WTC11 (cell line): ENCODE measurements at places on chromosomes 3 and 15. TPM values are rescaled to one million over a fixed set of nuclear protein-coding genes. Genes with fewer than 3 reads are reported as not detected.

Gene DYNC1LI1
- 38.9 to 43.6 TPM (median 42.8 TPM) in 3 replicates for total RNA-seq

Gene CCR1
- total RNA-seq = not detected in 3 replicates

Gene TMCO5A
- not detected in 3 replicates for total RNA-seq

Gene UBA3
- 69.6 to 75.9 TPM (median 75.0 TPM) in 3 replicates for total RNA-seq

Gene GPR156
- 0.72 to 1.8 TPM (median 1.5 TPM) in 3 replicates for total RNA-seq

Gene TRPM1
- 0.32 to 1.2 TPM (median 0.77 TPM) in 3 replicates for total RNA-seq

Gene PML
- 39.0 to 47.7 TPM (median 40.5 TPM) in 3 replicates for total RNA-seq

Gene CYP11A1
- total RNA-seq = 3.4 to 4.1 TPM (median 3.8 TPM) in 3 replicates

Gene WDR93
- total RNA-seq = 0.09 TPM in 1 of 3 replicates, not detected in the others

Gene SLC25A20
- total RNA-seq = 3.9 to 6.3 TPM (median 4.9 TPM) in 3 replicates

Gene UNC45A
- 92.1 to 102 TPM (median 101 TPM) in 3 replicates for total RNA-seq

Gene TMEM212
- total RNA-seq = not detected in 3 replicates

Gene ASB14
- total RNA-seq = not detected in 3 replicates

Gene RAB6B
- total RNA-seq = 14.9 to 21.0 TPM (median 18.0 TPM) in 3 replicates

Gene TGM5
- total RNA-seq = not detected in 3 replicates

Gene MST1R
- total RNA-seq = 5.1 to 6.2 TPM (median 5.6 TPM) in 3 replicates

Gene FBXW12
- 1.9 to 2.5 TPM (median 2.0 TPM) in 3 replicates for total RNA-seq

Gene GRAMD2A
- total RNA-seq = 1.8 to 2.6 TPM (median 1.9 TPM) in 3 replicates

Gene GP9
- total RNA-seq = not detected in 3 replicates

Gene ZNF502
- total RNA-seq = 2.6 to 3.6 TPM (median 3.4 TPM) in 3 replicates

Gene COL7A1
- total RNA-seq = 8.1 to 16.1 TPM (median 15.4 TPM) in 3 replicates

Gene ALS2CL
- 10.2 to 12.6 TPM (median 11.5 TPM) in 3 replicates for total RNA-seq

Gene MAPK6
- total RNA-seq = 82.2 to 95.1 TPM (median 83.2 TPM) in 3 replicates

Gene MYEF2
- 109 to 112 TPM (median 111 TPM) in 3 replicates for total RNA-seq

Gene GOLGA6L4
- total RNA-seq = 2.1 to 3.5 TPM (median 2.4 TPM) in 3 replicates

Gene ATP8B4
- 0.23 to 0.37 TPM (median 0.27 TPM) in 3 replicates for total RNA-seq

Gene SMCO1
- total RNA-seq = not detected in 3 replicates
